ENCODE measurements at places on chromosomes 1 and 21.

- DNase-seq, result no peak
Measured at GRCh38 chr21:33854604-33855003, 61.0 kb downstream of the ATP5PO start.

DNA sequence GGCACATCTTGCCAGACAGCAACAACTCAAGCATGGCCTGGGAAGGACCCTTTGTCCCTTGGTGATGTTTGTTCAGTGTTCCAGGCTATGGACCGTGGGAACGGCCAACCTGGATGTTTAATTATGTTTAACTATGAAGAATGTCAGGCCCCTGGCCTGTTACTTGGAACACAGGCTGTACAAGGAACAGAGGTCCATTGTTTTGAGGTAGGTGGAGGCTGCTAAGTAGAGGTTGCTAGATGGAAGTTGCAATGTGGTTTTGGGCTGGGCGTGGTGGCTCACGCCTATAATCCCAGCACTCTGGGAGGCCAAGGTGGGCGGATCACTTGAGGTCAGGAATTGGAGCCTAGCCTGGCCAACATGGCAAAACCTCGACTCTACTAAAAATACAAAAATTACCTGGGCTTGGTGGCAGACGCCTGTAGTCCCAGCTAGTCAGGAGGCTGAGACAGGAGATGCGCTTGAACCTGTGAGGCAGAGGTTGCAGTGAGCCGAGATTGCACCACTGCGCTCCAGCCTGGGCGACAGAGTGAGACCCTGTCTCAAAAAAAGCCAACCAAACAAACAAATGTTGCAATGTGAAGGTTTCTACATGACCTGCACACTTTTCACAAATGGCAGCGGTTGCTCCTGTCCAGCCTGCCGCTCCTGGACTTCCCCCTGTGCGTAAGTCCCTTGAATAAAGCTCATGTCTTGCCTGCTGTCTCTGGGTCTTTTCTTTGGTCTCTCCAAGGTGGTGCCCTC is 2.5 kb upstream of the LEFTY1 start:
- no peak for DNase-seq

- DNase-seq, result no peak
Measured at GRCh38 chr1:207355060-207355459, 33.6 kb downstream of the CD55 start.

- DNase-seq, result no peak
Measured at GRCh38 chr1:175179837-175180590, 12.6 kb downstream of the KIAA0040 start.

DNA sequence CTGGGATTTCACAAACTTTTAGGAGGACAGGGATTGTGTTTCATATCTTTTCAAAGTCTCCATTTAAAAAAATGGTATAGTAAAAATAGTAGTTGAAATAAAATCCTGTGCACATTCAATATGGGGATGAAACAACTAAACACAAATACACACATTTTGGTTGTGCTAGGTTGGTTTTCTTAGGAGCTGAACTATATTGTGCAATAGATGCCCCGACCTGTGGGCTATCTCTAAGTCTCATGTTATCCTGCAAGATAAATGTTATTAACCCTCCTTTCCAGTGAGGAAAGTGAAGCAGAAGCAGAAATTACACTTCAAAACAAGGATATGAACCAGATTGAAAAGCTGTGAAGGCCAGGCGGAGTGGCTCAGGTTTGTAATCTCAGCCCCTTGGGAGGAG is 1.3 kb upstream of the PLD5 start:
- DNase-seq, result no peak

GRCh38 chr1:48560577-48560976 is 88.6 kb upstream of the SPATA6 start:
- DNase-seq, result no peak

GRCh38 chr1:168467452-168467851 is 76.3 kb downstream of the XCL2 start:
- DNase-seq, result no peak

DNA sequence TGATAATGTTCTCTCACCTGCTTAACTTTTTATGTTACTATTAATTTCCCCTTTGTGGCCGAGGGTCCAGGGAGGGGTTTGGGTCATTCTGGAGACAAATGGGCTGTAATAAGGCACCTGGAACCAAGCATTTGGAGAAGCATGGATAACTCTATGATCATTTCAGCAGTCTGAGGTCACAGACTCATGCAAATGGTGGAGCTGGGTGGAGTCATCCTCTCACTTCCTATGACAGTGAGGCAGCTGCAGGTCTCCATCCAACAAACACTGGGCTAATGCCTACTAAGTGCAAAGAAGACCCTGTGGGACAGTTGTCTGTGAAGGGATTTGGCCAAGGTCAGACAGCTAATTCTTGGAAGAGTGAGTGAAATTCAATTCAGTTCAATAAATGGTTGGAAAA is 28.8 kb upstream of the CAMTA1 start:
- no peak for DNase-seq

DNA sequence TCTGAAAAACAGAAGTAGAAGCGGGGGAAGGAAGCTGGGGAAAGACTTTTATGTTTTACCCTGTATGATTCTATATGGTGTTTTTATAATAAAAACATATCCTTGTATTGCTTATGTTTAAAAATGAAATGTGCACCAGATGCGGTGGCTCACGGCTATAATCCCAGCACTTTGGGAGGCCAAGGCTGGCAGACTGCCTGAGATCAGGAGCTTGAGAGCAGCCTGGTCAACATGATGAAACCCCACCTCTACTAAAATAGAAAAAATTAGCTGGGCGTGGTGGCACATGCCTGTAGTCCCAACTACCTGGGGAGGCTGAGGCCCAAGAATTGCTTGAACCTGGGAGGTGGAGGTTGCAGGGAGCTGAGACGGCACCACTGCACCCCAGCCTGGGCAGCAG is 155.4 kb downstream of the SMYD3 start:
- DNase-seq, result no peak
